Endothelial cell of umbilical vein (primary cell): ENCODE measurements at places on chromosomes 6 and 20. TPM values are rescaled to one million over a fixed set of nuclear protein-coding genes. Genes with fewer than 3 reads are reported as not detected.

- H3K27ac ChIP-seq = no peak overlapping the region
- no peak overlapping the region for H3K4me3 ChIP-seq
- no peaks in the 10 kb centered on the region for H3K4me1 ChIP-seq
- no peak for DNase-seq
Observed at GRCh38 chr20:32580970-32581838, 3.9 kb downstream of the NOL4L start.

DOK5 gene
- total RNA-seq = 5.7 and 14.2 TPM in 2 replicates

GRCh38 chr20:57353351-57353750 lies 2.3 kb downstream of the RAE1 start:
- H3K27ac ChIP-seq = no peak overlapping the region
- H3K27me3 ChIP-seq = no peaks in the 10 kb centered on the region
- H3K4me1 ChIP-seq = peaks cover 9% of the 10 kb centered on the region
- peaks cover 24% of the 10 kb centered on the region for H3K36me3 ChIP-seq
- no peak overlapping the region for H3K4me3 ChIP-seq

DNA sequence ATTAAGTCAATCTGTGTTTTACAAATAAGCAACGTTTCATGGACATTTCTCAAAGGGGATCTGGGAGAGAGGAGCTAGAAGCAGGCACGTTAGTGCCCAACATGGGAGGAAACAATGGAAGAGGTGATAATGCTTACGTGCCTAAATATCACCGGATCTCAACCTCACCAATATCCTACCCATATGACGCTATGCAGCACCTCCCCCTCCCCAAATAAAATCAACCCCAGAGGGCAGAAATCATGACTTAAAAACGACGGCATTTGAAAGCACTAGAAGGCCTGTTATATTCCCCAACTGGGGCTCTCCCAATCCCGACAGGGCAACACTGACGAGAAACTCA lies 425 bp downstream of the HBS1L start:
- H3K36me3 ChIP-seq = no peaks in the 10 kb centered on the region
- peak overlapping the region; percentile 99 for H3K4me3 ChIP-seq
- no peaks in the 10 kb centered on the region for H3K27me3 ChIP-seq
- peaks cover 14% of the 10 kb centered on the region for H3K4me1 ChIP-seq
- DNase-seq = no peak

DNA sequence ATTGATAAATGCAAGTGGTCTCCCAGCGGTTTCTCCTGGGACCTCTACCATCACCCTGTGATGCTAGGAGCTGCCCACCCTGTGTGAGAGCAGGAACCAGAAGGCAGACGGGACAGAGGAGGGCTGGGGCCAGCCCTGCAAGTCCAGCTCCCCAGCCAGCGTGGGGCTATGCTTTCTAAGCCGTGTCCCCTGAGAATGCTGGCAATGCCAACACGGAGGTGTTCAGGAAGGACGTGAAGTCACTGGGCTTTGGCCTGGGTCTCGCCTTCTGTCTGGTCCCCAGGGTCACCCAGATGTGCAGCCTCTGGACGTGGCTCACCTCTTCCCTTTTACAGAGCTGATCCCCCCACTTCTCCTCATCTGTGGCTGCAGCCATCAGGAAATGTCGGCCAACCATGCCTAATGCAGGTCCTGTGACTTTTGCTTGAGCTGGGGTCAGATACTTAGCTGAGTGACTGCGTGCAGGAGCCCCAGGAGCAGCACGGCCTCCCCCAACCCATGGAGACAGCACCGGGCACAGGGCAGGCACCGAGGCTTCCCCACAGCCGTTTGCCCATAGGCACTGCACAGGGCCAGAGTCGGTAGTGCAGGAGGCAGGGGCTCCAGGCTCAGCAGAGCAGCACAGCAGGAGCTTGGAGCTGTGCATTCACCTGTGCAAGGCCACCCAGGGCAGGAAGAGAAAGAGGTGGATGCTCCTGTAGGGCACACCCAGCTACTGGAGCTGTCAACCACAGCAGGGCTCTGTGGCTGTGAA lies 66.2 kb downstream of the GNAS-AS1 start:
- no peaks in the 10 kb centered on the region for H3K27me3 ChIP-seq
- no peak for DNase-seq
- H3K36me3 ChIP-seq = no peaks in the 10 kb centered on the region
- no peak overlapping the region for H3K4me3 ChIP-seq
- no peak overlapping the region for H3K27ac ChIP-seq

DNA sequence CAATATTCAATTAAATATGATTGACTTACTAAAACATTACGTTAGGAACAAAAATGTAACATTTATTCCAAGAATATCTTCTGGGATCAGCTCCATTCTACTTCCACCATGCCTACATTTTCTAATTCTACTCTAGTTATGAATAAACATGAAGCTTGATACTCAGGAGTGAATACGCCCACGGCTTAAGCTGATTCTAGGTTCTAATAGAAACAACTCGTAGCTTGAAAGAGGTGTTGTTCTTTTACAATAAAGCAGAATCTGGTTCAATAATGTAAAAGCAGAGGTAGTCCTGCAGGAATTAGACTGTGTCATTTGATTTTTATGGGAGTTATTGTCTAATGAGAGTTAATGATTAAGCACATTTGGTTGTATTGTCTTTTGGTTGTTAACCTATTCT lies 107.3 kb upstream of the OLIG3 start:
- no peak overlapping the region for H3K4me3 ChIP-seq
- no peak overlapping the region for H3K27ac ChIP-seq
- no peak for DNase-seq
- H3K27me3 ChIP-seq = peaks cover 4% of the 10 kb centered on the region
- no peaks in the 10 kb centered on the region for H3K36me3 ChIP-seq
- H3K4me1 ChIP-seq = no peaks in the 10 kb centered on the region

DNA sequence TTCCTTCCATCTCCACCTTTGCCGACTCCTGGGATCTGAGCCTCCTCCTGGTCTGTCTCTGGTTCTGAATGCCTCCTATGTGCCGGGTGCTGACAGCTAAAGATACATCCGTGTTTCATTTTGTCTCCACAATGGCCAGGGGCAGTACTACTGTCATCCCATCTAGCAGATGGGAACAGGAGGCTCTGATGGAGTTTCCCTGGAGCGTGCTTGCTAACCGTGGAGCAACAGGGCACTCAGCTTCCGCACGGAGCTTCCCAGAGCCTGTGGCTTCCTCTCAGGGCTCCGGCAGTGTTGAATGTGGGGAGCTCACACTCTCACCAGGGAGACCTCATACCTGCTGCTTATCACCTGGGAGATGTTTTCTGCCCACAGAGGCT lies 11.9 kb upstream of the NPBWR2 start:
- H3K36me3 ChIP-seq = no peaks in the 10 kb centered on the region
- H3K4me3 ChIP-seq = no peak overlapping the region
- H3K27ac ChIP-seq = no peak overlapping the region
- no peak for DNase-seq
- H3K27me3 ChIP-seq = peaks cover 10% of the 10 kb centered on the region

- H3K36me3 ChIP-seq = no peaks in the 10 kb centered on the region
- peaks cover 78% of the 10 kb centered on the region for H3K27me3 ChIP-seq
- no peak for DNase-seq
- no peak overlapping the region for H3K4me3 ChIP-seq
Observed at GRCh38 chr6:98825600-98826230, 8.7 kb upstream of the POU3F2 start.

NT5E gene
- 48.2 and 115 TPM in 2 replicates for total RNA-seq
